ENCODE measurements at places on chromosomes 6 and 20.

DNA sequence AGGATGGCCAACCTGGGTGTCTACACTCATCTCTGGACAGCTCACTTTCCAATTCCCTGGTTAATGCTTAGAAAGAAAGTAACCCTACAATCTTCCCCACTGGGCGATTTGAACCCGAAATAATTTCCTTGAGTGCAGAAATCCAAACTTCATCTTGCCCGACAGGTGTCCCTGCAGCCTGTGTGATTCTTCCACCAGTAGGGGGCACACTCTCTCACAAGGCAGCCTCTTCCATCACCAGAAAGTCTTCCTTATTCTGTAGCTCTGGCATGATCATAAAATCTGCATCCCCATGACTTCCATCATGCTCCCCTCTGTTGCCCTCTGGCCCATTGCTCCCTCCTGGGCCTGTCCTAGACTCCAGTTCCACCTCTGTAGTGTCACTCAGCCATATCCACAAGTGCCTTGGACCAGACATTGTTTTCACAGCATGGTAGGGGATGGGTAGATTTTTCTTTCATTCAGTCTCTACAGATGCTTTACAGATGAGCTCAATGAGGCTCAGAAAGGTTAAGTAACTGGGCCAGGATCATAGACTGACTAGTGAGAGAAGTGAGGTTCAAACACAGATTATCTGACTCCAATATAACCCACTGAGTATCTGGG lies 170.4 kb upstream of the SPTLC3 start:
- no peak for DNase-seq

GRCh38 chr20:3714092-3714491 lies 1.7 kb upstream of the SIGLEC1 start:
- no peak for DNase-seq

GRCh38 chr6:41451039-41451438 lies 95.1 kb upstream of the FOXP4 start:
- no peak for DNase-seq

DNA sequence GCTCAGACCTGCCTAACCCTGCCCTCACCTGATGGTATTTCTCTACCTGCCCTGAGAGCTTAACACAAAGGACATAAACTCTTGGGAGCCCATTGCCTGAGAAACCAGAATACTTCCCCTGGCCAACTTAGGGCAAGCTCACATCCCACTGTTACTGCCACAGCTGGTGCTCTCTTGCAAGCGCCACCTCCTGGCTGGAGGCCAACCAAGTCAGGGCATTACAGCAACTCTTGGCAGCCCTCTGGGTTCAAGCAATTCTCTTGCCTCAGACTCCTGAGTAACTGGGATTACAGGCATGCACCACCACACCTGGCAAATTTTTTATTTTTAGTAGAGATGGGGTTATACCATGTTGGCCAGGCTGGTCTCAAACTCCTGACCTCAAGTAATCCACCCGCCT lies 70.1 kb downstream of the HECA start:
- DNase-seq, result no peak

Measured in SHP77 (cell line).